A172 (cell line): ENCODE measurements at places on chromosomes 7 and 10. TPM values are rescaled to one million over a fixed set of nuclear protein-coding genes. Genes with fewer than 3 reads are reported as not detected.

DNA sequence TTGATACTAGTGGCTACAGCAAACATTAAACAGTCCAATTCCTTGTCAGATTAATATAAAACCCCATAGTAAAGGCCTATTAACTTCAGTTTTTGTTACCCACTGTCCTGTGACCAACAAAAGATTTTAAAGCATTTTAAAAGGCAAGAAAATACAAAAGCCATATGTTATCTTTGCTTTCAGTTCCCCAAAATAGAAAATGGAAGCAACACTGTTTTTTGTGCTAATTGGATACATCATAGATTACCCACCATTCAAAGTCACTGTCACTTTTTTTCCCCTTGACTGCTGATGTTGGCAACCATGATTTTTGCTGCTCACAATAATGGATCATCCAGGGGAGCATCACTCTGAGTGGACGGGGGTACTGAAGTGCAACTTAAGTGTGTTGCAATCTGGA lies 52.4 kb upstream of the TMEM140 start:
- no peak for DNase-seq

DNA sequence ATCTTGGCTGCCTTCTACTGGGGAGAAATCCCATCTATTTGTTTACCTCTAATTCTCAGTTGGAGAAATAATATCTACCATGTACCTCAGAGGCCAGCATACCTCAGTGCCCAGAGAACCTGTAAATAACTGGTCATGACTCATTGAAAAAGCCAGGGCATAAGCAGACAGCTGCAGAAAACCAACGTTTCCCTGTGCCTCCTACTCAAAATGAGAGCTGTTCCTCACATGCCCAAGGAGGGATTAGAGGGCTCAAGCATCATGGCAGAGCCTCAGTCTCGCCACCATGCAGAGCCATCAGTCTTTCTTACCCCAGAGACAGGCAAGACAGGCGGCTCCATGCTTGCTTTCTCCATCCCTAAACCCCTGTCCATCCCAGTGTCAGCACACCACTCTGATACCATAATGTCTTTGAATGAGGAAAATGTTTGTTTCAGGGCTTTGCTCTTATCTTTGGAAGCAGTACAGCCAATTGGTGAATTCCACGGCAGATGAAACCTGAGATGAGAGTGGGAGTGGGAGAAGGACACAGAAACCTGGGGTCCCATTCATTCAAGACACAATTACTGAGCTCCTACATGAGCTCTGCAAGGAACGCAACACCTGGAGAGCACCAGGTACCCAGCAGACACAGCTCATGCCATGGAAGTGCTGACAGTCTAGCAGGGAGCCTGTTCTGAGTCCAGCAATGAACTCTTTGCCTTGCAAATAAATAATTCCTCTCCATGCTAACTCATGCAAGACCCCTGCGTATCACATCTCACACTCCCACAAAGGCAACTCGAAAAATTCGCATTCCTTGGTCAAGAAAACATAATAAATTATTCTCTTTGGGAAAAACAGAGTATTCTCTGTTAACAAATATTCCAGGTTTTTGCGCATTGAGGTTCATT lies 21.1 kb downstream of the PON1 start:
- DNase-seq, result peak; percentile 10

- no peak for DNase-seq
Measured at GRCh38 chr7:15046861-15047260, 144.3 kb upstream of the DGKB start.

DNA sequence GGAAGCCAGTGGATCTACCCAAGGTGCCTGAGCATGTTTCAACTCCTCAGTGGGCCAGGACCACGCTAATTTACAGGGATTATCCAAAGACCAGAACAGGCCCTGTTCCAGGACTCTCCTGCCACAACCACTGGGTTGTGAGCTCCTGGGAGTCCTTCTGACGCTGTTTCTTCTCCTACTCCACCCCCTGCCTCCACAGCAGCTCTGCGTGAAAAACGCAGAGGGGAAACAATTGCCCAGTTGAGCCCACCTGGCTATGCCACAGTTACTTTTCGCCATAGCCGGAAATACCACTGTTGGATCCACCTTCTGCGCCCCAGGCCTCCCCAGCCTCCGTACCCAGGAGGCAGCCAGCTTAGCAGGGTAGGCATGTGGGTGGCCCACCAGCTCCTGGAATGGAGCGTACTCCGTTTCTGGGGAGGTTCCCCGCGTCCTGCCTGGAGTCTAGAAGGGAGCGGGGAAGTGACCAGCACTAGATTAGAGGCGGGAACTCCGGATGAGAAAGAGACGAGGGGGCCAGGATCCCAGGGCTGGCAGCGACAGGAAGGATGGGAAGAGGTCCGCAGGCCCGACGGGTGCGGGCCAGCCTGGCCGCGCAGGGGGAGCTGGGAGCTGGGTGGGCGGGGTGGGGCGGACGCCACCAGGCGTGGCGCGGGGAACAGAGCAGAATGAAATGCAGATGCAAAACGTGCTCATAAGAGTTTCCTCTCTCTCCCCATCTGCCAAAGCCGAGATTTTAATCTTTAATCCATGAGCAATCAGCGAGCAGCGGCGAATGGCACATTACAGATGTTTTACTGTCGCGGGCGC lies 32.1 kb upstream of the PAX2 start:
- DNase-seq, result no peak

DNA sequence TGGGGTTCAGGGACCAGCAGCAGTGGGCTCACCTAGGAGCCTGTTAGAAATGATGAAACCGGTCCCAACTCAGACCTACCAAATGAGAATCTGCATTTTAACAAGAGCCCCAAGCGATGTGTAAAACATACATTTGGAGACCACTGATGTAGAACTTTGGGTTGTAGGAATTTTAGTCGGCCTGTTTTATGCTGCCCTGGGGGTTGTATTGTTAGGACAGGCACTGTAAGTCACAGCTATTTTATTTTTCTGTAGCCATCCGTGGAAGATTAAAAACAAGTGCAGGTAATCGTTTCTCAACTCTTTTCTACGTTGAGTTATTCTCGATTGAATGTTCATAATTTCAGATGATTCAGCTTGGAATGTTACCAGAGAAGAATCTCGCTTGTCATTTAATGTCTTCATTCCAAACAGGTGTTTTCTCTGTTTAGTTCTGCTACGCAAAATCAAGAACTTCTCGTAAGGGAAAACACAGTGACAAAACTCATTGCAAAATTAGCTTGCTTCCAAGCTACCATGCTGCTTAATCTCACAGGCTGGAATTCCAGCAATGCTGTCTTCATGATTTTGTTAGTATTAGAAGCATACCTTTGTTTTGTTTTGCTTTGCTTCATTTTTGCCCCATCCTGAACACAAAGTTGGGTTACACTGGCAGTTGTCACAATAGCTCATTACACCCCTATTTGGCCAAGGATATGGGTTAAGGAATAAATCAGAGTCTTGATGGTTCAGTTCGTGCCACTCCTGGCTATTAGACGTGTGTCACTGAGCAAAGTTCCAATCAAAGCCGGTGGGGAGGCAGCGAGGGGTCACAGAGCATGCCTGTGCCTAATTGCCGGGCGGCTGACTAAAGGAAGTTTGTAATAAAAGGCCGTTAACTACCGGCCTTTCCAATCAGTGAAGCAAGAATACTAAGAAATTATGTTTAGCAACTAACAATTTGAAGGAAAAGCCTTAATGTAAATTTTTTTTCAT lies 676.9 kb downstream of the GATA3 start:
- DNase-seq, result no peak

TAS2R5 gene
- total RNA-seq, result 0.10 TPM in 1 of 2 replicates, not detected in the other

CYP3A4 gene
- total RNA-seq, result not detected in 2 replicates

DNA sequence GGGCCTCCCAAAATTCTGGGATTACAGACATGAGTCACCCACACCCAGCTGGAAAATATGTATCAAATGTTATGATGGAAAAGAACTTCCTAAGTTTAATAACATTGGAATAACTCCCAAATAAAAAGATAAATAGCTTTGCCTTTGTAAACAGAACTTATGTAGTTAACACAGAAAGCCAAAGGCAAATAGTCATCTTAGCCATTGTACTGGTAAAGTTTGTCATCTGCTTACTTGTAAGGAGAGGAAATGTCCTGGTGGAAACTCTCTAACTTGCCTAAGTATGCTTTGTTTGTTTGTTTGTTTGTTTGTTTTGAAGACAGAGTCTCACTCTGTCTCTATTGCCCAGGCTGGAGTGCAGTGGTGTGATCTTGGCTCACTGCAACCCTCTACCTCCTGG lies 23.8 kb upstream of the TPST1 start:
- DNase-seq, result no peak

DNA sequence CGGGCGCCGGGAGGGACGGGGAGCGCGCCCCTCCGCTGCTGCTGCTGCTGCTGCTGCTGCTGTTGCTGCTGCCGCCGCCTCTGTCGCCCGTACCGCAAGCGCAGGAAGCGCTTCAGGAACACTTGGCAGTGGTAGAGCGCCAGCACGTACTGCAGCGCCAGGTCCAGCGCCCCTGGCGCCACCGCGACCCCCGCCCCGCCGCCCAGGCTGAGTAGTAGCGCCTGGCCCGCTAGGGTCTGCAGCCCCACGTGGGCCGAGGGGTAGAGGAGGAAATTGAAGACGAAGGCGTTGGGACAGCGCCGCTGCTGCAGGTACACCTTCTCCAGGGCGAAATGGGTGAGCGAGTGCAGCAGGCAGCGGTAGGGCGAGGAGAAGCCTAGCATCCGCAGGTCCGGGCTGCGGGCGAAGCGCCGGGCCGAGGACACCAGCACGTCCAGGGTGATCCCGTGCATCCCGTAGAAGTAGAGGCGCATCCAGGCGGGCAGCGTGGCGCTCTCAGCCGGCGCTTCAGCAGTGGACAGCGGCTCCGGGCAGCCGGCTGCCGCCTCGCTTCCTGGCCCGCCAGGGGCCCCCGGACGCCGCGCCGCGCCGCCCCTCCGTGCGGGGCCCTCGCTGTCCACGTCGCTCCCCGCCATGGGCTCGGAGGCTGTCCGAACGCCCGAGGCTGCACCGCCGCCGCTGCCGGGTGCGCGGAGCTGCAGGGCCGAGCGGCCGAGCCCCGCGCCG lies at the start of gene TMEM229A:
TSS of gene TMEM229A (minus strand) at position 699 of the 726 bp plus-strand sequence. CDS start at position 635, 64 bp downstream.
- no peak for DNase-seq

- no peak for DNase-seq
Measured at GRCh38 chr10:69795242-69795934, 6.3 kb upstream of the COL13A1 start.

DNA sequence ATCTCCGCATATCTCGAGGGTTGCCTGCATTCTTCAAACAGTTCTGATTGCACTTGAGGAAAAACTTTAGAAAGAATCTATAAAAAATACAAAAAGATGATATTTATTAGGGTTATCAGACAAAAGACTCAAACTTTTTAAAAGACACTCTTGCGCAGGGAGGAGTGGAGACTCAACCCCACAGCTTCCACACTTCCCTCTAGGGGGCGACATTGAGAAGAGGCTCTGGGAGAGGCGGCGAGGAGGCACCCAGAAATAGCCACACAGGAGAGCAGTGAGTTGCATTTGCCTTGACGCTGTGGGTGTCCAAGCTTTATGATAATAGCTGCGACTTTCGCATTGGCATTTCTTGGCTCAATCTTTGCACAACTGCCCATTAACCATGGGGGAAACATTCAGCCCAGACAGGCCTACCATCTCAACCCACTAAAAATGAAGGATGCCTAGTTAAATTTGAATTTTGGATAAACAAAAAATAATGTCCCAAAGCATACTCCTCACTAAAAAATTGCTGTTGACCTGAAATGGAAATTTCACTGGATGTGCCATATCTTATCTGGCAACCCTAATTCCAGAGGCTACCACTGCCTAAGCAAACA lies 86.2 kb downstream of the EBF3 start:
- no peak for DNase-seq

- DNase-seq, result no peak
Measured at GRCh38 chr7:77757589-77757988, 40.6 kb downstream of the TMEM60 start.

DNA sequence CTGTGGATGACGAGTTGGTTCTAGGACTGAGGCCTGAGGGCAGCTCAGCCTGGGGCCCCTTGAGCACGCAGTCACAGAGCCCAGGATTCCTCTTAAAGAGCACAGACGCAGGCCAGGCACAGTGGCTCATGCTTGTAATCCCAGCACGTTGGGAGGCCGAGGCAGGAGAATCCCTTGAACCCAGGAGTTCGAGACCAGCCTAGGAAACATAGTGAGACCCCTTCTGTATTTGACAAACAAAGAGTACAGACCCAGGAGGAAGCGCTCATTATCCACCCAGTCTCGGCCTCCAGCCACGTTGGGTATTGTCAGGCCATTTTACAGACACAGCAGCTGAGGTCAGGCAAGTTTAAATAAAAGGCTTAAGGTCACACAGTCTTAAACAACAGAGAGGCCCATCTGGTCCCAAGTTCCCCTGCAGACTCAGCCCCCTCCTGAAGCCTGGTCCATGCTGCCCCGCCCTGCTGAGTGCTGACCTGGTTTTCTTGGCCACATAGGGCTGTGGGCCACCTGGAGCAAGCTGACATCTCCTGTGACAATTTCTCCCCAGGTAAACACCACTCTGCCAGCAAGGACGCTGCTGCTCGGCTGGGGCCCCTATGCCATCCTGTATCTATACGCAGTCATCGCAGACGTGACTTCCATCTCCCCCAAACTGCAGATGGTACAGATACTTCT lies 12.6 kb downstream of the RGR start:
- no peak for DNase-seq

- DNase-seq, result peak; percentile 100
Measured at GRCh38 chr7:43572516-43573049, 10.3 kb upstream of the STK17A start.

DNA sequence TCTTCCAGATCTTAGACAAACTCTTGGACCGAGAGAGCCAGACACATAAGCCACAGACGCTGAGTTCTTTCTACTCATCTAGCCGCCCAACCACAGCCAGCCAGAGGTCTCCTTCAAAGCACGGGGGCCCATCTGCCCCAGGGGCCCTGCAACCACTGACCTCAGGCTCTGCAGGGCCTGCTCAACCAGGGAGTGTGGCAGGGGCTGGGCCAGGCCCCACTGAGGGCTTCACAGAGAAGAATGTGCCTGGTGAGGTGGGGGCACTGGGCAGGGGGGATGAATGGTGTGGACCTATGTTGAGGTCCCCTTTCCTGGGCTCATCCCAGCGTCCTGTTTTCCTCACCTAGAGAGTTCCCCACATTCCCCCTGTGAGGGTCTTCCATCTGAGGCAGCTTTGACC lies 11.4 kb downstream of the ZSWIM8 start:
- DNase-seq, result no peak

GRCh38 chr7:28183627-28184026 lies 3.0 kb upstream of the JAZF1 start:
- no peak for DNase-seq

GRCh38 chr7:77626586-77627308 lies 69.5 kb upstream of the RSBN1L start:
- no peak for DNase-seq

SLC16A9 gene
- 28.7 and 34.1 TPM in 2 replicates for total RNA-seq

KCNMA1 gene
- total RNA-seq, result 38.5 and 50.7 TPM in 2 replicates

- no peak for DNase-seq
Measured at GRCh38 chr10:3500408-3500856, 284.6 kb downstream of the KLF6 start.

- DNase-seq, result no peak
Measured at GRCh38 chr10:6175329-6176055, 27.2 kb upstream of the PFKFB3 start.

GRCh38 chr10:47259466-47259865 lies 40.5 kb upstream of the GDF10 start:
- no peak for DNase-seq

DNA sequence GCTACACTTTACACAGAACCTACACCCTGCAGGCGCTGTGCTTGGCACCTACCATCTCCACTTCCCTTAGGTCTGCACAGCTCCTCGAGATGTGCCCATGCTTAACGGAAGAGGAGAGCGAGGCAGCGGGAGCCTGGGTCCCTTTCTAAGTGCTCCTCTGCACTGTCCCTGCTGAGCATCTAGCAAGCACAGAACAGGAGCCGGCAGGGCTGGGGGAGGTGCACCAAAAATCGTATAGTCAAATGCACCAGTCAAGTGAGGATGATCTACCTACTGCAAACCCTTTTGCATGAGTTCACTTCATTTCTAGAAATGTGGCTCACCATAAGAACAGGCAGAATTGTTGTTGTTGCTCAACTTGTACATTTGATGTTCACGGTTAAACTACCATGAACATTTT lies 267.7 kb downstream of the TNS3 start:
- DNase-seq, result no peak
